NCI-H1105 (cell line): ENCODE measurements at places on chromosomes 12 and 14.
A peak's percentile ranks its signal among the peaks of the same experiment; 100 is the strongest.

GRCh38 chr14:91977884-91978283 lies 30.4 kb upstream of the FBLN5 start:
- no peak for DNase-seq

- no peak for DNase-seq
These were observed 382.3 kb downstream of the PCNX1 start for GRCh38 chr14:71289536-71289935.

DNA sequence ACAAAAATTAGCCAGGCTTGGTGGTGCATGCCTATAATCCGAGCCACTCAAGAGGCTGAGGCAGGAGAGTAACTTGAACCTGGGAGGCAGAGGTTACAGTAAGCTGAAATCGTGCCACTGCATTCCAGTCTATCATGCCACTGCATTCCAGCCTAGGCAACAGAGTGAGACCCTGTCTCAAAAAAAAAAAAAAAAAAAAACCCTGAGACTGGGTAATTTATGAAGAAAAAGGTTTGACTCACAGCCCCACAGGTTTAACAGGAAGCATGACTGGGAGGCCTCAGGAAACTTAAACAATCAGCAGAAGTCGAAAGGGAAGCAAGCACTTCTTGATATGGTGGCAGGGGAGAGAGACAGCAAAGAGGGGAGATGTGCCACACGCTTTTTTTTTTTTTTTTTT lies 123.2 kb downstream of the GXYLT1 start:
- DNase-seq, result no peak

- no peak for DNase-seq
These were observed 103.6 kb upstream of the RTL1 start for GRCh38 chr14:101007004-101007614.

DNA sequence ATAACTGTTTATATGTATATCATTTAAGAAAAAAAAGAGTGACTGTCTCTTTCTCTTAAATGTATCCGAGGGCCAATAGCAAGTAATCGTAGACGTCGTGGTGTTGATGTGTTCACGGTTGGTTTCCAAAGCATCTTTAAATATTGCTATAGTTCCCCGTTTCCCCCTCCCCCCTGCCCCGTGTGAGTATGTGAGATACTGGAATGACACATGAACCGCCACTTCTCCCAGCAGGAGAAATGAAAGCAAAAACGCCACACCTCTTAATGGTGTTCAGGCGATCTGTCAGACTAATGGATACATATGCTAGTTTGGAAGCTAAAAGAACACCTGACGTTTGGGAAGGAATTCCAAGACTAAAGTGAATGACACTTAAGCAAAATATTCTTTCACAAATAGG lies 258.3 kb downstream of the FOXN3 start:
- DNase-seq, result no peak

DNA sequence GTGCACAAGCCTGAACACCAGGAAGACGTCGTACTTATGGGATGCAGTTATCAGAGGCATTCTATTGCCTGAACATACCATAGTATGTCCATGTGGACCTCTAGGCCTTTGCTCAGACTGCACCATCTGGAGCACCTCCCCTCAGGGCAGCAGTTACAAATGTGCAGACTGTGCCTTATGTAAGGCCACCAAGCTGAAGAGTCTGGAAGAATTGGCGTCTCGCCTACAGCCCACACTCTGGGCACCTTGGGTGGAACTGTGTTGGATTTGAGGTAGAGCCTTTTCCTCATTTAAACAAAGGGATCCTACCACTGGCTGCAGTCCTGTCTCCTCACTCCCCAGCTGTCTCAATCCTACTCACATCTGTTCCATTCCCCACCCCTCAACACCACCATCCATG lies 204.3 kb upstream of the FRMD6 start:
- no peak for DNase-seq

GRCh38 chr12:19759227-19759626 lies 319.9 kb downstream of the AEBP2 start:
- no peak for DNase-seq

GRCh38 chr12:124498275-124499189 lies 68.9 kb downstream of the NCOR2 start:
- DNase-seq, result no peak

DNA sequence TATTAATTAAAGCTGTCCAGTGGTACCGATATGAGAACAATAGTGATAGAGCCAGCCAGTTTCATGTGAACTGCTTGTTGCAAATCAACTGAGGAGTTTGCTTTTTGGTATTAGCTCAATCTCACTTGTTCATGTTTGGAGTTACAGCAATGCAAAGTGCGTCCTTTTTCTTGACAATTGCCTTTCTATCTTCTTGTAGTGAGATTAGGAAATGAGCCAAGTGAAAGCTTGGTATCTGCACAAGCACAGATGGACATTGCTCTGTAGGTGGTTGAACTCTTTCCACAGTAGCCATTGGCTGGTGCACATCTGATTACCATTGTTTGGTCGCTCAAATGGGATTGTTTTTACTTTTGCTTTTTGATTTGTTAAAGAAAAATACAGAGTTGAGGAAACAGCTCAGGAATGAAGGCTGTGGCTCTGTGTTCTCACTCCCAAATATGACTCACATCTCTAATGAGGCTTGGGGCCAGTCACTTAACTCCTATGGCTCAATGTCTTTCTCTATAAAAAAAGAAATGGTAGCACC lies 241.4 kb downstream of the BMP4 start:
- no peak for DNase-seq

- DNase-seq, result no peak
These were observed 268.1 kb downstream of the FBXL14 start for GRCh38 chr12:1326258-1326657.

DNA sequence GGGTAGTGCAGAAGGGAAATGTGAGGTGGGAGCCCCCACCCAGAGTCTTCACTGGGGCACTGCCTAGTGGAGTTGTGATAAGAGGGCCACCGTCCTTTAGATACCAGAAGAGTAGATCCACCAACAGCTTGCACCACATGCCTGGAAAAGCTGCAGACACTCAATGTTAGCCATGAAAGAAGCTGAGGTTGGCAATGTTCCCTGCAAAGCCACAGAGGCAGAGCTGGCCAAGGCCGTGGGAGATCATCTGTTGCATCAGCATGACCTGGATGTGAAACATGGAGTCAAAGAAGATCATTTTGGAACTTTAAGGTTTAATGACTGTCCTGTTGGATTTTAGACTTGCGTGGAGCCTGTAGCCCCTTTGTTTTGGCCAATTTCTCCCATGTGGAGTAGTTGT lies 468.4 kb upstream of the FOXG1 start:
- no peak for DNase-seq

GRCh38 chr14:91264151-91265150 lies 19.9 kb upstream of the GPR68 start:
- DNase-seq, result no peak

GRCh38 chr12:98679611-98680005 lies 34.5 kb downstream of the APAF1 start:
- DNase-seq, result no peak

- DNase-seq, result no peak
These were observed 35.6 kb upstream of the CMKLR1 start for GRCh38 chr12:108374596-108375320.

GRCh38 chr14:73476451-73476931 lies 14.2 kb upstream of the RIOX1 start:
- no peak for DNase-seq

- DNase-seq, result no peak
These were observed at the start of gene DIO2 for GRCh38 chr14:80211153-80212022. Gene DIO2, minus strand, starts transcription at chr14:80211504. Its CDS starts 32 bp downstream, at chr14:80211472.

DNA sequence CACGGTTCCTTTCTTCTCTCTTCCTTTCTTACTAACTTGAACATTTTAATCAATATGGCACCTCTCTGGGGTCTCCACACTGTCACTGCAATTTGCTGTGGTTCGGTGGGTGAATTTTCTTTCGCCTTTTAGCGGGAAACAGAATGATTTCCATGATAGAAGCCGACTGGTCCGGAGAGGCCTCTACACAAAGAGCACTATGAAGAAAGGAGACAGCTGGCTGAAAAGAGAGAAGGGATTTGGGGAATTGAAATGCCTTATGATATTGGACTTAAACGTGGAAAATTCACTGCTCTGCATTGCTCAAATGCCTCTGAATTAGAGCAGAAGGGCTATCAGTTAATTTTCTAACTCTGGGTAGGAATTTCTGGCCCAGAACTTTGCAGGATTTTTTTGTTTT lies 55.9 kb downstream of the KCNA5 start:
- DNase-seq, result no peak

DNA sequence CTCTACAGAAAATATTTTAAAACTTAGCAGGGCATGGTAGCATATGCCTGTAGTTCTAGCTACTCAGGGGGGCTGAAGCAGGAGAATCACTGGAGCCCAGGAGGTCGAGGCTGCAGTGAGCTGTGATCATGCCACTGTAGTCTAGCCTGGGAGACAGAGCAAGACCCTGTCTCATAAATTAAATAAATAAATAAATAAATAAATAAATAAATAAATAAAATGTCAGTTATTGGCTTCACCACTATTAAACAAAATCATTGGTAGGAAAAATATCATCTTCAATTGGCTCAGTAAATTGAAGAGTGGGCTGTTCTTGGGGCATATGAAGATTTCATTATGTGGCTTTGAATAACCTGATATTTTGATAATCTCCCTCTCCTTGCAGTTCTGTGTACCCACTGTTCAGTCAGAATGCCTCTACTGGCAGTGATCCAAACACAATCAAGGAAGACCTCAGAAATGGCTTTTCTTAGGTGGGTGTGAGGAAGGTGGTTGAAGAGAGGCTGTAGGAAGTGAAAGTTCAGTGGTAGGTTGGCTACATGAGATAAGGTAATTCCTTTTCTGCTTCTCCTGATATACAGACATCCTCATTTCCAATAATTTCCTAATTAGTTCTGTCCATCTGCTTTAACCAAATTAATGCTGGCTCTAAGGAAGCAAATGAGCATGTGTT lies 175.8 kb downstream of the MSRB3 start:
- no peak for DNase-seq

DNA sequence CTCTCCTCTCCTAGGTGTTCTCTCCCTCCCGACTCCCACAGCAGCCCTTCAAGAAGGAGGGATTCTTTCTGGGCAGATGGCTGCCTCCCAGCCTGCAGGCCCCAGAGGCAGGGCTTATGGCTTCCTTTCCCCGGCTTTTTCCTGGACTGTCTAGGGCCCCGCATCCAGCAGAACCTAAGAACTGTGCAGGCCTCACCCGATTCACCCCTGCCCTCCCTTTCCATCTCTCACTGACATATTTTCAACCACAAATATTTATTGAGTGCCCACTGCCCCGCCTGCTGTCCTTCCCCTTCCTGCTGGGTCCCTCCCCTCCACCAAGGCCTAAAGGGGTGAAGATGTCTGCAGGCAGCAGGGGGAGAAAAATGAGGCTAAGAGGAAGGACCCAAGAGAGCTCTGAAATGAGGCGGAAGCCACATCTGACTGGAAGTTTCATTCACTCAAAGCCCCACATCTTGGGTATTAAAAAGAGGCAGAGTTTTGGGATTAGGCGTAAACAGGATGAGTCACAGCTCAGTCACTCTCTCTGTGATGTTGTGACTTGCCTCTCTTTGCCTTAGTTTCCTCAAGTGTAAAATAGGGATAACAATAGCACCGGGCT lies 2.9 kb downstream of the SCNN1A start:
- peak; percentile 80 for DNase-seq

DNA sequence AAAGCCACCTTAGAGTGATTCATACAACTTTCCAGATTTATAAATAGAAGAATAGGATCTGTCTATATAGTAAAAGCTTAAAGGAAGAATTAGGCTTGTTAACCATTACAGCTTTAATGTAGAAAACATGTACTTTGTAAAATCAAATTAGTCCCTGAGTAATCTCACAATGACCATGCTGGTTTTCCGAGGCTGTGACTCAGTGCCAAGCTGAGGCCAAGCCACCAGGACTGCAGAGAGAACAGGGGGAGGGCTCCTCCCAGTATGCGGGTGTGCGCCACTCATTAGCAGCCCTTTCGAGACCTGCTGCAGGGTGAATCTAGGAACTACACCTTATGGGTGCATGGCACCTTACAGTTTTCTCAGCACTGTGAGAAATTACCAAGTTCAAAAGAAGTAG lies 167.0 kb downstream of the EFCAB11 start:
- no peak for DNase-seq

DNA sequence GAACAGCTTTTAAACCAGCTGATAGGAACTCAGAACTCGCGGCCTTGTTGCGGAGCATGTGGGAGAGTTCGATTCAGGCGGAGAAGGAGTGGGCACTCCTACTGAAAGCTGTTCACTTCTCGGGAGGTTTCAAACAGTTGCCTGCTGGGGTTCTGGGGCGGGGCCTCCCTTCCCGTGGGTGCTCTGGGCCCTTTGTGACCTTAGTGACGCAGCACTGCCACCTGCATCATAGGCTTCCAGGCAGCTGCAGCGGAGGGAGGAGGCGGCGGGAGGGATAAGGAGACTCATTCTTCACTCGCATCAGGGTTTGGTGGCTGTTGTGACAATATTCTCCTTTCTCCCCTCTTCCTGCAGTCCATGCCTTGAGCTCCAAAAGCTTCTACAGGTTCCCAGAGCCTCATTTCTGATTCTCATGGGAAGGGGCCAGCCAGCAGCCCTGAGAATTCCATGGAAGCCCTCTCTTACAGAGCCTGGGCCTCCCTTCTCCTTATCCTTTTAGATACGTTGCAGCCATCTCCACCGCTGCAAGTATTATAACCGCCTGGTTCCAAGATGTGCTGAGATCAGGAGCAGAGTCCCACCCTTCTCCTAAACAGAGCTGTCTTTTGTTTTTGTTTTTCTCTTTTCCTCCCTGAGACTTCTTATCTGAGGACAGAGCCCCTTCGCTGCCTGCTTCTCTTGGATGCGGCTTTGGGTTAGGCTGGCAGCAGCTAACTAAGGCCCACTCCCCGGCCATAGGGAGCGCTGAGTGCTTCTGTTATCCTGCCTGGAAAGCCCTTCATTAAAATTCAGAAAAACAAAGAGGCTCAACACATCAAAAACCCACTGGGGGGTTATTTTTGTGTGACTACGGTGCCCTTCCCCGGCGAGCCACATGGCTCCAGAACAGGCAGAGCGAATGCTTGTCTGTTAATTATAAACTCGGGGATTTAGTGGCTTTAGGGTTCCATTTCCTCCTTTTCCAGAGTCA lies 67.6 kb upstream of the GPATCH2L start:
- no peak for DNase-seq
